ENCODE measurements at places on chromosomes 12 and 14.

DNA sequence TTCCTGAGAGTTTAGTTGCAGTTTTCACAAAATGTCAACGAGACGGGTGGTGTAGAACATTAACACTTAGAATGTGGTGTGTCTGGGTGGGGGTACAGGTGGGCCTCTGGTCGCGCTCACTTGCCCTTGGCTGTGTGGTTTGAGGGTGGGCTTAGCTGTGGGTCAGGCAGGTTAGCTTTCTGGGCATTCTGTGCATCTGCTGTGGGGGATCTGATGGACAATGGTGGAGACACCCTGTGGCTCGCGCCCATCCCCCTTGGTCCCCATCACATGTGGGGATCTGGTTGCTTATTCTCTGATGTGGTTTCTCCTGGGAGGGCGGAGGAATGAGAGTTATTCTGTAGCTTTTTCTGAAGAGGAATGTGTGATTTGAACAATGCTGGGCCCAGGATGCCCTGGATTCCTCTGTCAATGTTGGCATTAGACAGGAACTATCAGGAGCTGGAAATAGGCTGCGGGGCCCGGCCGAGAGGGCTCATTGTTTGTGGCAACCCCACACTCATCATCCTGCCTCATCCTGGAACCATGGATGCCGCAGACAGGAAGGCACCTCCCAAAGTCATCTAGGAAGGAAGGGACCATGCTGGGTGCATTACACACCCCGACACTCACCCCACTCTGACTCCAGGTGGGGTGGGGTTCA is 101.6 kb downstream of the TSPAN9 start:
- no peak for DNase-seq

- no peak for DNase-seq
Observed at GRCh38 chr12:122086641-122087285, 8.2 kb downstream of the MLXIP start.

GRCh38 chr12:108273217-108273616 is 65.9 kb downstream of the CMKLR1 start:
- DNase-seq: no peak

GRCh38 chr14:100645196-100645981 is 58.2 kb upstream of the BEGAIN start:
- no peak for DNase-seq

GRCh38 chr12:109504068-109504467 is 26.6 kb downstream of the UBE3B start:
- DNase-seq: no peak

- DNase-seq: no peak
Observed at GRCh38 chr12:19025582-19025981, 104.0 kb upstream of the PLEKHA5 start.

DNA sequence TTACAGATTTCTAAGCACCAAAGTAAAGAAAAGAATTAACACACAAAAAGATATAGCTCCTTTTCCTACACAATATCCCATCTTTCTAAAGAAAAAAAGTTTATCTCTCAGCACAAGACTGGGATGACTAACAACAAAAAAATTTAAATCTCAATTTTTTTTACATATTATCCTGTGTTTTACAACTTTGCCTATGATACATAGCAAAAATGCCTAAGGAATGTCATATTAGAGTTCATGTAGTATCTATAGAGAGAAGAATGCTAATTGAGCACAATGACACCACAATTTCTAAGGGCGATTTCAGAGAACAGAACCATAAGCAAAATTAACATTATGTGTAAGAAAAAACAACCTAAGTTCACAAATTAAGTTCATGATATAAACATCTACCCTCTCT is 16.3 kb downstream of the C2CD5 start:
- peak; percentile 20 for DNase-seq

DNA sequence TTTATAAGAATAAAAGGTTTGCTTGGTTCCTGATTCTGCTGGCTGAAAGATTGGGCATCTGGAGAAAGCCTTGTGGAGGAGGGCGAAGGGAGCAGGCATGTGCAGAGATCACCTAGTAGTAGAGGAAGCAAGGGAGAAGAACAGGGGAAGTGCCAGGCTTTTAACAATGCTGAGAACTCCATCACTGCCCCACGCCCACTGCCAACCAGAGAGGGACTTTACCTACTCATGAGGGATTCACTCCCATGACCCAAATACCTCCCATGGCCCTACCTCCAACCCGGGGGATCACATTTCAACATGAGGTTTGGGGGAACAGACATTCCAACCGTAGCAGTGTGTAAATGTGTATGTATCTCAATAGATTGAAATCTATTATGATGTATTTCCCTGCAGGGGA is 360.3 kb downstream of the GLT1D1 start:
- DNase-seq: no peak

DNA sequence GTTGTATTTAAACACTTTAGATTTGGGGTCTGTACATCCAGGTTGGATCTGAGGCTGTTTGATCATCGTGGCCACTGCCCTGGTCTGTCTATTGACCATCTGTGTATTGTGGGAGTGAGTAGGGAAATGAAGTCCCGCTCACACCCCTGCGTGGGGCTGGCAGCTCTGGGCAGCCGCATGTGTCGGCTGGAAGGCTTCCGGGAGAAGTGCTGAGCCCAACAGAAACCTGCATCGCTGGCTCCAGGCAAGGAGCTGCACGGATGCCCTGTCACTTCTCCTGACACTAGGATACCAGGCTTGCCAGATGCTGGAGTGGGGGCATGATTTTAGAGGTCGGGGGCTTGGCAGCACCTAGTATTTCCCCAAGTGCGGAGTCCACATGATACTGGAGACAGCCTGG is 93.6 kb downstream of the PHETA1 start:
- DNase-seq: no peak

GRCh38 chr14:63897721-63898163 is 44.9 kb downstream of the SYNE2 start:
- DNase-seq: peak; percentile 10

DNA sequence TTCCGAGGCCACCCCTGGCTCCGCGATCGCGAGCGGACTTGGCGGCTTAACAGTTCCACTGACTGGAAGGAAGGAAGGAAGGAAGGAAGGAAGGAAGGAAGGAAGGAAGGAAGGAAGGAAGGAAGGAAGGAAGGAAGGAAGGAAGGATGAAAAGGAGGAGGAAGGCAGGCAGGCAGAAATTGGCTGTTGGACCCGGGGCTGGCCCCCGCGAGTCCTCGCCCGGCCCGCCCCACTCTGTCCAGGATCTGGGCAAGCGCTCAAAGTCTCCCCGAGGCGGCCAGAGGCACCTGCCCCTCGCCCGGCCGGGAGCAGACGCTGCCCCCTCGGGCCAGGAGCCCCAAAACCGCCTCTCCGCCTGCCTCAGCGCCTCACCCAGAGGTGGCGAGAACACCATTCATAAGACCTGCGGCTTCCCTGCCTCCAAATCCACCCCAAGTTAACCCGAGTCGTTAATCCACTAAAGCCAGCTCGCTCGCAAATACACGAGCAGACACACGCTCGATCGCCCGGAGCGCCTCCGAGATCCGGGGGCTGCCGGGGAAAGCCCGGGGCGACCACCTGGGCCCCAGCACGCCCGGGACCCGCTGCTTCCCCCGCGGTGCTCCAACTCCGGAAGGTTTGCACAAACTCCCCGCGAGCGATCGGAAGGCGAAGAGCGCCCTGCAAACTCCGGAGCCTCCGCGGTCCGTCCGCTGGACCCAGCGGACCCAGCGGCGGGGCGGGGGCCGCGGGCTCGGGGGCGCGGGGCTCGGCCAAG is 844 bp downstream of the DPF3 start:
- DNase-seq: no peak

- no peak for DNase-seq
Observed at GRCh38 chr14:64726585-64726890, 22.3 kb downstream of the PLEKHG3 start.

All from AG09309 (cell line).